Activated CD4-positive, alpha-beta memory T cell treated with anti-CD3 and anti-CD28 coated beads for 36 hours (primary cell): ENCODE measurements at places on chromosomes 11 and 22.

DNA sequence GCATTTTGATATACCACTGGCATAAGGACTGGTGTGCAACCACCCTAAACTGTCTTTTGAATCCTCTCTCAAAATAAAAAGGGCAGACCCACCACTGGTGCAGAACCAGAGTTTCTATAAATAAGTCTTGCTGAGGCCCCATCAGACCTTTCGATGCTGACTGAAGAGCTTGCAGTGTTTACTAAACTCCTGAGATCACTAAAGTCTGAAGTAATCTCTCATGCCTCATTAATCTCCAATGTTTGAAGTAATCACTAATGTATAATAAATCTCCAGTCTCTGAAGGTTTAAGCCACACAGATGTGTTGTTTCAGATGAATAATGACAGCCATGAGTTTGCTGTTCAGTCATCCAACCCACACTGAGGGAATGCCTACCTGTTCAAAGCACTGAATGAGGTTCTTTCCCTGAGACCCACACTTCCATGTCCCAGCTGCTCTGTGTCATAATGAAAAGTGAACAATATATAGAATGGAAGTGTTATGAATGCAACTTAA lies 50.6 kb upstream of the DEUP1 start:
- no peak for DNase-seq

DNA sequence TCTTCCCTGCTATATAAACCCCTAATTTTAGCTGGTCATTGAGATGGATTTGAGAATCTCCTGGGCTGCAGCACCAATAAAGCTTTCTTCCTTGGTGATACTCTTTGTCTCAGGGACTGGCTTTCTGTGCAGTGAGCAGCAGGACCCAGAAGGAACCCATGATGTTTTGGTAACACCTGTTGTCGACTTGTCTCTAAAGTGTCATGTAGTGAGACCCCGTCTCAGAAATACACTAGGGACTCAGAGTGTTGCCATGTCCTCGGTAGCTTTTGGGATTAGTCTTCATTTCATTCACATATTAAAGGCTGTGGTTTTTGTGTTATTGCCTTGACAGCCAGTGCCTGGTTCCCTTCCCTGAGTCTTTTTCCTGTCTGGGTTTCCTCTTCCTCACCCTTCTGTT lies 1078.7 kb downstream of the TBC1D22A start:
- no peak for DNase-seq

DNA sequence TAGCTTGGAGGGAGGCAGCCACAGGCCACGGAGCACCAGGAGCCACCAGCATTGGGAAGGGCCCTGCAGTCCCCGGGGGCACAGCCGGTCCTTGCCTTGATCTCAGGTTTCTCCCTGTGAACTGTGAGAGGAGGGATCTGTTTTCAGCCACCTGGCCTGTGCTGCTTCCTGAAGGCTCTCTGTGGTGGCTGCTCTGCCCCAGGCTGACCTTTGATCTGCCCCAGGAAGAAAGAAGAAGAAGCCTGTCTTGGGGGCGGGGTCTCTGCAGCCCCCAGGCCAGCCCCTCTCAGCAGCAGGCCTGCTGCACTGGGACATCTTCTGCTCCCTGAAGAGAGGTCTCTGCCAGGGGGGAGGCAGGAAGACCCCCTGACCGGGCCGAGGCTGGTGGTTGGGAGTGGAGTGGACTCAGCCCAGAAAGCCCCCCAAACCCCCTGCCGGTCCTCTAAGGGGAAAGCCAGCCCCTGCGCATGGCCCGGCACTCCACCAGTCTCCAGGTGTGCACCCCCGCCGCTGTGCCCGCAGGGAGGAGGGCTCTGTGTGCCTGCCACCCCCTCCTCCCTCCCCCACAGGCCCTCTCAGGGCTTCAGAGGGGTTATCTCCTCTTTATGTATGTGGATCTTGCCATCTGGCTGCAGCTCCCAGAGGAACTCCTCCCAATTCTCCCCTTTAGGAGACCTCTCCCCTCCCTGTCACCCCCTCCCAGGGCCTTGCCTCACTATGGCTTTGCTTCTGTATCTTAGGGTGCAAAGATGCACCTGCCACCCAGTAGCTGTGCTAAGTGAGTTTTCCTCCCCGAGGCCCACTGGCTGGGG lies 675.3 kb downstream of the BRD1 start:
- no peak for DNase-seq

- no peak for DNase-seq
Measured at GRCh38 chr11:82586581-82586980, 147.1 kb downstream of the FAM181B start.

DNA sequence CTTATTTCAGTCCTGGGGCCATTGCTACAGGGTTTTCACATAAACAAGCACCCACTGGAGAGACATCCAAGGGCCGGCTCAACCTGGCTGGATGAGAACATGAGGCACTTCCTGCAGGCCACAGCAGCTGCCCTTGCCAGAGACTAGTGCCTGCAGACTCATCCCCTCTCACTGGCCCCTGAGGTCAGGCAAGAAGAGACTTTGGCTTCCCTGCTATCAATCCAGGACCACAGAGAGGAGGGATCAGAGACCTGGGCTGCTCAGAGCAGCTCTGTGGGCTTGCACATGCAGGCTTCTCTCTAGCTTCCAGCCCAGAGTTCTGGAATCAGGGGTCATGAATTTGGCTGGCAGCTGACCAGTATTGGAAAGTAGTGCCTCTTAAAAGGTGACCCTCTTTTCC lies 79.5 kb downstream of the CABIN1 start:
- no peak for DNase-seq
